ENCODE measurements at places on chromosomes 4 and X.

- no peak for DNase-seq
Measured at GRCh38 chrX:149040873-149041535, 464.1 kb downstream of the IDS start.

- no peak for DNase-seq
Measured at GRCh38 chr4:4763822-4764557, 95.5 kb upstream of the MSX1 start.

GRCh38 chr4:181659876-181660275 is 583.3 kb upstream of the TENM3 start:
- DNase-seq, result no peak

- no peak for DNase-seq
Measured at GRCh38 chrX:13015536-13016236, 28.7 kb downstream of the FAM9C start.

DNA sequence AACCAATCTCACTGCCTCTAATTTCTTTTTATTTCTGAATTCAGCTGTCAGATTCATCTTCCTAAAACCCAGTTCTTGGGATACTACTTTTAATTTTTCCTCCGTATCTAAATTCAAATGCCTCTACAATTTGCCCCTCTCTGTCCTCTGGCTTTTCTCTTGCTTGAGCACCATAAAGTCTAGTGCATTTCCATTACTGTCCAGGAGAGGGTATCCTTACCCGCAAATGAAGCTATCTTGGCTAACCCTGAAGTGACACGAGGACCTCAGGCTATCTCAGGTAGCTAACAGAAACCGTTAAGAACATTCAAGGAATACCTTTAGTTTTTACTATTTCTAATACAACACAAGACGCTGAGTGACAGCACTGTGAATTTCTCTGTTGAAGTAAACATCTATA is 49.4 kb upstream of the PRR32 start:
- DNase-seq, result no peak

GRCh38 chr4:178316211-178316610 is 874.0 kb upstream of the AGA start:
- no peak for DNase-seq

DNA sequence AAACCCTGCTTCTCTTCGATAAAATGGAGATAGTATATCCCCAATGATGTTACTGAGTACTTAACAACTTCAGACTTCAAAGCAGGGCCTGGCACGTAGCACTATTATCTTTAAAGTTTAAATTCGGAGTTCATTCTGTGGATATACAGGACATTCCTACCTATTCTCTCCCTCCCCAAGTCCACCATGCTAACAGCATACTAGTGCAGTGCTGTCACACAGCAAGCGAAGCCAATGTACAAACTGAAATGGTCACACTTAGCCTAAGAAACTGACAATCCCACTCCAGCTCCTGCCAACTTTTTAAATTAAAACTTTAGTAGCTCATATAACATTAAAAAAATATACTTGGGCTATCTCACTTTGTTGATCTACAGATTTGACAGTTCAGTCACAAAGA is 1.2 kb upstream of the DNAJB14 start:
- DNase-seq, result no peak

- DNase-seq, result no peak
Measured at GRCh38 chrX:25202827-25203226, 187.1 kb upstream of the ARX start.

- no peak for DNase-seq
Measured at GRCh38 chrX:125727117-125727516, 407.4 kb downstream of the TEX13C start.

- DNase-seq, result no peak
Measured at GRCh38 chr4:66777097-66777496, 768.2 kb downstream of the CENPC start.

- DNase-seq, result no peak
Measured at GRCh38 chrX:107658660-107659059, 30.4 kb downstream of the PRPS1 start.

GRCh38 chr4:81740487-81740886 is 268.8 kb upstream of the RASGEF1B start:
- no peak for DNase-seq
